Tibial nerve (tissue), 4 donors: ENCODE measurements at places on chromosomes 12 and 14.

GRCh38 chr14:24863968-24864684 lies 185.8 kb downstream of the STXBP6 start:
- no peaks in the 10 kb centered on the region for H3K36me3 ChIP-seq
- no peaks in the 10 kb centered on the region for H3K27me3 ChIP-seq
- no peaks in the 10 kb centered on the region for H3K4me1 ChIP-seq
- no peak overlapping the region for H3K4me3 ChIP-seq
- H3K27ac ChIP-seq, result no peak overlapping the region

DNA sequence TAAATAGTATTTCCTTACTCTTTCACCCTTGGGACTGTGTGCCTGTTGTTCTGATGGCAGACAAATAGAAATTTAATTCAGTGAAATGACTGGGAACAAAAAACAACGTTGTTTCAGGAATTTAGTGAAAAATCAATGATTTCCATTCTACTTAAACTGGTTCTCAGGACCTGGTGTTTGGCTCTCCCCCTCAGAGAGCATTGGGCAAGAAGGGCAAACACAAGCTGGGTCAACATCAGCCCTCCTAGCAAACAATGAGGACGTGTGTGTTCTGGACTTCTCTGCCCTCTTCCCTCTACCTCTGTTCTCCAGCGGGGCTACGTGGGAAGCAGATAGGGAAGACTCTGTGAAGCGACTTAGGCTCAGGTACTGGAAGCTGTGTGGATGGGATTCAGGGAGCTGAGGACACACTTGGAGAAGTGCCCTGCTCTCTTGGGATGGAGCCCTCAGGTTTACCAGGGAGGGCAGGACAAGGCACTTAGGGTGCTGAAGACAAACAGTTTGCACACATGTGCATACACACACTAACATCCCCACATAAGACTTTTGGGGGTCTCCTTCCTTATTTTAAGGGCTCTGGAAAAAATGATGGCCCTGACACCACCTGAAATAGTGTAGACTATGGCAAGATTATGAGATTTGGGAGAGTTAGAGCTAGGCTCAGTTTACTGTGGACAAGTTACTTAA lies 7.6 kb upstream of the SERPINA1 start:
- H3K27me3 ChIP-seq, result no peaks in the 10 kb centered on the region
- H3K27ac ChIP-seq, result no peak overlapping the region
- peaks cover 10% of the 10 kb centered on the region for H3K4me1 ChIP-seq
- no peak for DNase-seq
- H3K4me3 ChIP-seq, result no peak overlapping the region
- no peaks in the 10 kb centered on the region for H3K36me3 ChIP-seq

GRCh38 chr12:59675461-59675860 lies 79.6 kb downstream of the SLC16A7 start:
- H3K27me3 ChIP-seq, result no peaks in the 10 kb centered on the region
- H3K36me3 ChIP-seq, result no peaks in the 10 kb centered on the region
- DNase-seq, result no peak
- no peaks in the 10 kb centered on the region for H3K4me1 ChIP-seq
- H3K4me3 ChIP-seq, result no peak overlapping the region
- no peak overlapping the region for H3K27ac ChIP-seq

DNA sequence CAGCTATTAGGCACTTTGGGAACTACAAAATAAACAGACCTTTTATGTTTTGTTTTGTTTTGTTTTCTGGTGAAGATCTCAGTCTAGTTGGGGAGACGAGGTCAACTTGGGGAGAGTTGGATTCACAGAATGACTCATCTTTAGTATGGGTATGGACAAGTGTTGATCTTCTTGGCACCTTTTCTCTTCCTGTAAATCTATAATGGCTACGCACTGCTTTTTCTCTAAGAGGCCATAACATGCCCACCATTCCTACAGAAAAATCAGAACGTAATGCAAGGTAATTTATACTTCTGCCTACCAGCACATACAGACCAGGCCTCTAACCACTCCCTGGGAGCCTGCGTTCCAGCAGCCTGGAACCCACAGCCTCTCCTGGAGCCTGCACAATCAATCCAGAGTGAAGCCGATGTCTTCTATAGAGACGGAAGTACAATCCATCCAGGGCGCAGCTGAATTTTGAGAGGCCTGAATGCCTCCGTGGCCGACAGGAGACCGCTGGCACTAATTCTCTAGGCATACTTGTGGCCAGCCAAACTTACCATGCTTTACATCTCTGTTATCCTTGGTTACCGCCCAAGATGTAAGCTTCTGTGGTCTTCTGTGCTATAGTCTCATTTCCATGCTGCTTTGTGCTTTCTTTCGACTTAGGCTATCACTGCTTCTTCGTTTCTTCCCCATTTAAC lies 717 bp downstream of the PPHLN1 start:
- H3K4me1 ChIP-seq, result peaks cover 3% of the 10 kb centered on the region
- H3K4me3 ChIP-seq, result peak overlapping the region; percentile 70
- H3K36me3 ChIP-seq, result no peaks in the 10 kb centered on the region
- no peaks in the 10 kb centered on the region for H3K27me3 ChIP-seq

DNA sequence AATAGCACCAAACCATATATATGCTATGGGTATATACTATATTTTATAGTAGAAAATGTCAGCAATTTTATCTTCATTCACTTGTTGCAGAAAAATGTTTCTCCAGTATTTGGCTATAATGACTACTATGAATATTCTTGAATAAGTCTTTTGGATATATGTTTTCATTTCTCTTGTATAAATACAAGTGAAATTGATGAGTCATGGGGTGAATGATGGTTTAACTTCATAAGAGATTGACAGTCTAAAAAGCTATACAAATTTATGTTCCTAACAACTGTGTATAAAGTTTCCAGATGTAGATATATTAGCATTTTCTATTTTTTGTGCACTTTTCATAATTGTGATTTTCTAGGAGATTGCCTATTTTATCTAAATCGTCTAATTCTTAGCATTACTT lies 714.8 kb downstream of the TRHDE start:
- no peak overlapping the region for H3K4me3 ChIP-seq
- no peaks in the 10 kb centered on the region for H3K36me3 ChIP-seq
- H3K27me3 ChIP-seq, result no peaks in the 10 kb centered on the region
- H3K27ac ChIP-seq, result no peak overlapping the region

DNA sequence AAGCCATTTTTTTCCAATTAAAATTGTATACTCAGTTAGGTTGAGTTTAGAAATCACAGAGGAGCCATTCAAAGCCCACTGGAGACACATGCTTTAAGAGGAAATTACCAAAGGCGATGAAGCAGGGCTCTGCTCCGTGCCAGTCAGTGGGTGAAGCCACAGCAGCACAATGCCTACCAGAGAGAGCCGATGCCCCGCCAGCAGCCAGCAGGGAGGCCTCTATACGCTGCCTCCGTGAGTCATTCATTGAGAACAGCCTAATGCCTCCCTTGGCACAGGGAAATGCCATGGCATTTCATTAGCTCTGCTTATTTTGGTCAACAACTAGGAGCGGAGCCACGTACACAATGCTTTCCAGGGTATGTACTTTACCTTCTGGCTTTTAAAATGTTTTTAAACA lies 197.8 kb upstream of the FRMD6 start:
- no peak overlapping the region for H3K4me3 ChIP-seq
- H3K36me3 ChIP-seq, result no peaks in the 10 kb centered on the region
- H3K27me3 ChIP-seq, result no peaks in the 10 kb centered on the region

- H3K4me3 ChIP-seq, result no peak overlapping the region
- H3K27ac ChIP-seq, result peak overlapping the region; percentile 65
- no peaks in the 10 kb centered on the region for H3K27me3 ChIP-seq
- no peaks in the 10 kb centered on the region for H3K36me3 ChIP-seq
Observed at GRCh38 chr12:107731366-107731765, 29.6 kb downstream of the PRDM4 start.

DNA sequence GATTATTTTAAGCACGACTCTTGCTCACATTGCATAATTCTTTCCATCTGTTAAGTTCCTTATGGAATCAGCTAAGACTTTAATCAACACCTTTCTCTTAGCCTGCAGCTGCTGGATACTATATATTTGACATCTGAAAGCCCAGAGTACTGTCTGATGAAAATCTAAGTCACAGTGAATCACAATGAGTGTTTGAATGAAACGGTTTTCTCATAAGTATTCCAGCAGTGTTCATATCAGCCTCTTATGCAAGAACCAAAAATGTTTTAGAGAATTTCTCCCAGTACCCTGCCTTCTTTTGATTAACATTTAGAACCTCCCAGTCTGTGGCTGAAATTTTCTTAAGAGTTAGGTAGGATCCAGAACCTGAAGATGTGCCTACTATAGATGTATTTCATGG lies 55.6 kb downstream of the FRMD6 start:
- peaks cover 29% of the 10 kb centered on the region for H3K4me1 ChIP-seq
- no peak overlapping the region for H3K4me3 ChIP-seq

DNA sequence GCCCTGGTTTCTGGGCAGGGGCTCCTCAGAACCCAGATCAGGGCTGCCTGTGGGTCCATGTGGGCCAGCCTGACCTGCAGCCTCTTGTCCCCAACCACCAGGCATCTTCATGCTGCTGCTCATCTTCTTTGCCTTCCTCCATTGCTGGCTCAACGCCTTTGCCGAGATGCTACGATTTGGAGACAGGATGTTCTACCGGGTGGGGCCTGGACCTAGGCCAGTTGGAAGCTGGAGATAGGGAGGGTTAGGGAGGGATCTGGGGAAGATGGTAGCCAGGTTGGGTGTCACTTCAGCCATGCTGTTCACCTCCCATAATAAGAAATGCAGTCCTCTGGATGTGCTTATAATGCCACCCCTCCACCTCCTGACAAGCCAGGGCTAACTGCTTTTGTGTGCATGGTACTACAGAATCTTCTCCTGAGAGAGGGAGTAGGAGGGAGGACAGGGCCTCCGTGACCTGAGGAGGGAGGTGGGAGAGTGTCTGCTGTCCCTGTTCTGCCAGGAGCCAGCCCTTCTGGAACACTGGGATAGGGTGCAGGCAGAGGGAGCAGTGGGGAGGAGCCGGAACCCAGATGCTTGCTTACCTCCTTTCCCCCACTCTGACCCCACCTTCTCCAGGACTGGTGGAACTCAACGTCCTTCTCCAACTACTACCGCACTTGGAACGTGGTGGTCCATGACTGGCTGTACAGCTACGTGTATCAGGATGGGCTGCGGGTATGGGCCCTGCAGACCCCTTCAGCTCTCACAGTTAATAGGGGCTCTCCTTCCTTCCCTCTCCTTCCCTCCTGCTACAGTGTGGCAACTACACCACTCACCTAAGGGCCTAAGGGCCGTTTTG lies 17.6 kb downstream of the SOAT2 start:
- no peak overlapping the region for H3K4me3 ChIP-seq
- H3K36me3 ChIP-seq, result no peaks in the 10 kb centered on the region
- H3K27me3 ChIP-seq, result no peaks in the 10 kb centered on the region

DNA sequence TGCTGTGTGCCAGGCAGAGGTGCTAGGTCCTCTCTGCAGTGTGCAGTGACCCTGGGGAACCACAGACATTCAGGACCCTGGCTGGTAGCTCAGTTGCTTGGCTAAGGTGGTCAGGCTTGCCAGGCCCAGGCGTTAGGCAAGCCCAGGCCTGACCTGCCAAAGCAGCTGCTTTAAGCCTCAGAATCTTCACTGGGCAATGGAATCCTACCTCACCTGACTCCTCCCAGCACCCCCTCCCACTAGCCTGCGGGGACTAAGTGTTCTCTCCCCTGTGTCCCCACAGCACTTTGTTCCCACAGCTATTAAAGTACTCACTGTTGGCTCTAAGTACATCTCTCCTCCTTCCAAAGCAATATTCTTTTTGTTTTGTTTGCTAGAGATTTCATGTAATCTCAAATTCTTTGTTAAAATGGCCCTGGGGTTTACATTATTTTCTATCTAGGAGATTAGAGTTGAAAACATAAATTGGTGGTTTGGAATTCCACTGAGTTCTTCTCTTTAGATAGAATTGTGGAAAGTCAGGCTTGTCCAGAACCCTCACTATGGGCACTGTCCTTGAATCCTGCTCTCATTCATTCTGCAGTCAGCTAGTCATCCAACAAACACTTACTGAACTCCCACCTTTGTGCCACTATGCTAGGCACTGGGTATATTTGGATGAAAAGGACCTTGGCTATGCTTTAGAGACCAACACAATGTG lies 44.4 kb downstream of the DGLUCY start:
- H3K4me3 ChIP-seq, result no peak overlapping the region
- H3K4me1 ChIP-seq, result no peaks in the 10 kb centered on the region
- DNase-seq, result no peak
- H3K27ac ChIP-seq, result no peak overlapping the region
- peaks cover 62% of the 10 kb centered on the region for H3K36me3 ChIP-seq
- H3K27me3 ChIP-seq, result no peaks in the 10 kb centered on the region

DNA sequence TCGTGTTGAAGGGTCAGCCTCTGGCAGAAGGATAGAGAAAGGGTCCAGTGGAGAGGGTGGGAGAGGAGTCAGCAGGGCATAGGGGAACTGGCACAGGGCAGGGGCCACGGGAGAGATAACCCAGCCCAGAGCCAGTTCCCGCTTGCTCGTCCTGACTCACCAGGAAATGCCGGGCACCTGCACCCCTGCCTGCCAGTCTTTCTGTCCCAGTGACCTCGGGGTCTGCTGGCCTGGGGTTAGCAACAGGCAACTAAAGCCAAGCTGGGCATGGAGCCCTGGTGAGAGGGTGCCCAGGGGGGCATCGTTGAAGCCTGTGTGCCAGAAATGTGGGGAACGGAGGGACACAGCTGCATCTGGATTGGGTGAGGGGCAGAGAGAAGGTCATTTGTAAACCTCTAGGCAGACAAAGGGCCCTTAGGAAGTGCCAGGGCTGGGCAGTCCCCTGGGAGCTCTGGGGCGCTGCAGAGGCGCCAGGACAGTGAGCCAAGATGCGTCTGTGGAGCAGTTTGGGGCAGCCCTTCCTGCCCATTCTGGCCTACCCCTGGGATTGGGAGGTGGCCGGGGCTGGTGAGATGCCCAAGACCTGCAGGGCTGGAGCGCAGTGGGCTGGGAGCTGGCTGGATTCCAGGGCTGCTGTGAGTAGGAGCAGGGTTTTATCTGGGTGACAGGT lies 5.5 kb downstream of the TNFAIP2 start:
- no peak for DNase-seq
- H3K4me1 ChIP-seq, result peaks cover 73% of the 10 kb centered on the region
- H3K27me3 ChIP-seq, result no peaks in the 10 kb centered on the region
- no peak overlapping the region for H3K27ac ChIP-seq

DNA sequence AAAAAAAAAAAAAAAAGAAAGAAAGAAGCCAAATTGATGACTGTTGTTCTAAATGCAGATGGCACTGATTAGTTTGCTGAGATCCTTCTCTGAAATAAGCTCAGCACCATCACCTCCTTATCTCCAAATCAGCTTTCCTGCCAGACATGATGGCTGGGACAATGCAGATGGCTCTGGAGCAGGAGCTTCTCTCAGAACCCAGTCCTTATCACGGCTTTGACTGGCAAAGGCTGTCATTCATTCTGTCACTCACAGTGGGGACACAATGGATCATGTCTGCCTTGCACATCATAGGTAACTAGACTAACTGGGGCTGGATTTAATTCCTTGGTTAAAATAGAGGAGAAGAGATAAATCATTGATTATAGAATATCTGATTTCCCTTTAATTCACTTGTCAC lies 146.3 kb downstream of the PDZRN4 start:
- H3K27me3 ChIP-seq, result no peaks in the 10 kb centered on the region
- no peaks in the 10 kb centered on the region for H3K36me3 ChIP-seq
- no peaks in the 10 kb centered on the region for H3K4me1 ChIP-seq
- no peak overlapping the region for H3K4me3 ChIP-seq
- DNase-seq, result no peak

DNA sequence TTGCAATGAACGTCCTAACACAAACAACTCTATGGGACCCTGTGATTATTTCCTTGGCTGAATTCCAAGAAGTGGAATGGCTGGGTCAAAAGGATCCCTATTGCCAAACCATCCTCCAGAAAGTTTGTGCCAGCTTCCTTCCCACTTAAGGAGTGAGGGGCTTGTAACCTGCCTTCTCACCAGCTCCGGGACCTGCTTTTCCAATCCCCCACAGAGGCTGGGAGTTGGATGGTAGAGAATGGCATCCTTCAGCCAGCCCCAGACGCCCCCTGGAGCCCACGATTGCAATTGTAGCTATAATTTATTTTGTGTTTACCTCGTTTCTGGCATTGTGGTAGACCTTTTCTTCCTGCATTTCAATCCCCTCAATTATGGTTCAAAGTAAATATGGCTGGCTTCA lies 9.7 kb upstream of the ZDHHC22 start:
- H3K27me3 ChIP-seq, result no peaks in the 10 kb centered on the region
- no peak overlapping the region for H3K4me3 ChIP-seq
- no peaks in the 10 kb centered on the region for H3K36me3 ChIP-seq
- no peak overlapping the region for H3K27ac ChIP-seq
